Cortex of kidney (tissue), 1 donor: ENCODE measurements at places on chromosomes 5 and 9.

GRCh38 chr9:80892703-80893102 lies 796.6 kb downstream of the TLE1 start:
- no peak for DNase-seq

DNA sequence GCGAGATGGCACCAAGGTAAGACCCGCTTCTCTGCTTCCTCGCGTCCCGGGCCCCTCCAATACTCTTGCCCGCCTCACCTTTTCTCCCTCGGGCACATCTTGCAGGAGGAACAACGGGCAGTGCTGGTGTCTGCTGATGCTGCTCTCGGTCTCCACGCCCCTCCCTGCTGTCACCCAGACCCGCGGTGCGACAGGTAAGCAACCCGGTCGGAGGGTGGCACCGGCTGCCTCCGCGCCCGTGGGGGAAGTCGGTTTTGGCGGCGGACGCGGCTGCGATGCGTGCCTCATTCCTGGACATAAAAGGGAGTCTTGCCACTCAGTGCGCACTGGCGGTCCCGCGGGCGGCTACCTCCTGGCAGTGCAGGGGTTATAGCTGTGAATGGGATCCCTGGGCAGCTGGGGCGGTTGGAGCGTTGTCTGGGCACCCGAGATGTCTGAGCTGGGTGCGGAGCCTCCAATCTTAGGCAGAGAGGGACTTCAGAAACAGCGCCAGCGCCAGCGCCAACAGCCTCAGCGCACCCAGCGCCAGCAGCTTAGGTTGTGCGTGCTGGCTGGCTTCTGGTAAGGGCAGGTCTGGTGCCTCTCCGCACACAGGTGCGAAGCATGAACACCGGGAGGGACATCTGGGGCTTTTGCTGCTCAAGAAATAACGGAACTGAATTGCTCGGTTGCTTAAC lies 488 bp downstream of the COL15A1 start:
- DNase-seq, result no peak

DNA sequence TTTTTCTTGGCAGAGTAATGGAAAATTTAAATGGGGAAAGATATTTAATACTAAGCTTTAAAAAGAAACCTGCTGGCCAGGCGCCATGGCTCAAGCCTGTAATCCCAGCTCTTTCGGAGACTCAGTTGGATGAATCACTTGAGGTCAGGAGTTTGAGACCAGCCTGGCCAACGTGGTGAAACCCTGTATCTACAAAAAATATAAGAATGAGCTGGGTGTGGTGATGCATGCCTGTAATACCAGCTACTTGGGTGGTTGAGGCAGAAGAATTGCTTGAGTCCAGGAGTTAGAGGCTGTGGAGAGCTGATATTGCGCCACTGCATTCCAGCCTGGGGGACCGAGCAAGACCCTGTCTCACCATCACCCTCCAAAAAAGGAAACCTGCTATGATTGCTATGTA lies 32.8 kb downstream of the TUT7 start:
- DNase-seq, result no peak

GRCh38 chr5:175868996-175869638 lies 2.3 kb upstream of the CPLX2 start:
- no peak for DNase-seq

GRCh38 chr5:11574787-11575186 lies 329.5 kb downstream of the CTNND2 start:
- no peak for DNase-seq

GRCh38 chr9:120212153-120212852 lies 367.7 kb downstream of the CDK5RAP2 start:
- no peak for DNase-seq

DNA sequence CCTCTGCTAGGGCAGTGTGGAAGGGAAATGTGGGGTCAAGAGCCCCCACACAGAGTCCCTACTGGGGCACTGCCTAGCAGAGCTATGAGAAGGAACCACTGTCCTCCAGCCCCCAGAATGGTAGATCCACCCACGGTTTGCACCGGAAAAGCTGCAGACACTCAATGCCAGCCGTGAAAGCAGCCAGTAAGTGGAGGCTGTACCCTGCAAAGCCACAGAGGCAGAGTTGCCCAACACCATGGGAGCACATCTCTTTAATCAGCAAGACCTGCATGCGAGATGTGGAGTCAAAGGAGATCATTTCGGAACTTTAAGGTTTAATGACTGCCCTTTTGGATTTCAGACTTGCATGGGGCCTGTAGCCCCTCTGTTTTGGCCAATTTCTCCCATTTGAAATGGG lies 52.2 kb downstream of the GKAP1 start:
- no peak for DNase-seq

GRCh38 chr5:91865915-91866314 lies 482.8 kb upstream of the ARRDC3 start:
- no peak for DNase-seq

GRCh38 chr5:61595426-61595825 lies 263.4 kb downstream of the ZSWIM6 start:
- DNase-seq, result no peak

DNA sequence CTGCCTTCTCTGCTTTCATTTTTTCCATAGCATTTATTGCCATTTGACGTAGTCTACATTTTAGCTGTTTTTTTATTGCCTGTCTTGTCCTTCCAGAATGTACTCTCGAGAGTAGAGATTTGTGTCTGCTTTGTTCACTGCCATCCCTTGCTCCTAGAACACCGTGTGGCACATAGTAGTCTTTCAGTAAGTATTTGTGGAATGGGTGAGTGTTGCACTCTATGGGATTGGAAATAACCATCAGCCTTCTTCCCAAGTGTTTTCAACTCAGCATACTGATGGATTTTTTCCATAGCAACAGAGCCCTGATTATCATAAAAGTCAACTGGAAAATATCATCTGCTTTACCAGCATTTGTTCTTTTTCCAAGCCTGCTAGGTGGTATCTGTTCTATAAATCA lies 462.6 kb downstream of the ENC1 start:
- DNase-seq, result no peak

DNA sequence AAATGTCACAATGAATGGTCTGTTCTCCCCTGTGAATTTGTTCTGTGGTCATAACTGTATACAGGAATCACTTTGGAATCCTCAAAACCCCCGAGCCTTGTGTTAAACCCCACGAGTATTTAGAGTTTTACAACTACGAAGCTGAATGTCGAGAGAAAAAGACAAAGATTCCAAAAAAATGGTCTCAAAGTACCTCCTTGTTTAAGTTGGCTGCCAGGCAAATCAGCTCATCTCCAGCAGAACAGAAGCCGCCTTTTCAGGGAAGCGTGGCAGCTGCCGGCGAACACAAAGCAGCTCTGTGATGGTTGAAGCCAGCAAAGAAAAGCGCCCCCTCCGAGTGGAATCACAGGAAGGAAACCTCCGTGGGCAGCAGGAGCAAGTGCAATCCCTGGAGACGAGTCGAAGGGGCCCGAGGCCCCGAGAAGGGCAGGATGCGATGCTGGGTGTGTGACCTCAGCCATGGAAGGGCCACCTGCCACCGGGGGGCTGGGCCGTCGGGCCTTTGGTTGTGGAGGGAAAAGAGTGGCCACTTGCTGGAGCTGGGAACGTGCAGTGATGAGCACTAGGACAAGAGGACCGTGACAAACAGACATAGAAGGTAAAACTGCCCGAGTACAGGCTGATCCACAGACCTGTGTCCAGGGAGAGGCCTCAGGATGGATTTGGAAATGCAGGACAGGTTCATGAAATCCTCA lies 706.4 kb downstream of the SEMA5A start:
- no peak for DNase-seq

- no peak for DNase-seq
Observed at GRCh38 chr9:23777328-23777727, 48.7 kb downstream of the ELAVL2 start.

DNA sequence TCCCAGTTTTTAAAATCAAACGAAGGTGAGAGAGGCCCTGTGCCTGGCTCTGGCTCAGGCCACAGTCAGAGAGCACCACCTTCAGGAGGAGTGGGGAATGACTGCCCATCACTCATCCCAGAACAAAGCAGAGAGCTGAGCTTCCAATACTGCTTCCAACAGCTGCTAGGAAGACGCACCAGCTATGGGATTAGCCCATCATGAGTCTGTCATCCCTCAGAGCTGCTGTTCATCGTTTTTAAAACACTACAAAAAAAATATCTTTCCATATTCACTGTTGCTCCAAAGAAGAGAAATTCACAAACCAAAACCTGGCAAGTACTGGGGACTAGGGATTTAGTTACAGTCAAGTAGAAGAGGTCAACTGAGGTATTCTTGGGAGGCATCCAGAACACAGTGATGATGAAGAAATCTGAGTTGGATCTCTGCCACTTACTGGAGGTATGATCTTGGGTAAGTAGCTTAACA lies 102.4 kb downstream of the CDK5RAP2 start:
- DNase-seq, result no peak

DNA sequence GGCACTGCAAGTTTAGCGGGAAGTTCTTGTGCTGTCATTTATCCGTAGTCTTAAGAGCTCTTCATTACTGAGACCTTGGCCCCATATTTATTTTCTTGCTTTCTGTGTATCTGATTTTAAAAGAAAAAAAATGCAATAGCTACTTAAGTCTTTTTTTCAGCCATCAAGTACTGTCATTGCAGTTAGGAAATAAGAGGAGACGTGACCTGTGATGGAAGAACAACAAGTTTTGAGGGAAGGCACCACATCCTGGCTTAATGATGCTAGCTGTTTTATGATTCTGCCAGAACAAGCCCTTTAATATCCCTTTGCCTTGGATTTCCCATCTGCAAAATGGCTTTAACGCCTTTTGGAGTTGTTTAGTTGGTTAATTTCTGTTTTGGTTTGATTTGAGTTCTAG lies 3.8 kb downstream of the RGMB start:
- no peak for DNase-seq

GRCh38 chr5:159987031-159987674 lies 21.8 kb upstream of the TTC1 start:
- DNase-seq, result no peak

DNA sequence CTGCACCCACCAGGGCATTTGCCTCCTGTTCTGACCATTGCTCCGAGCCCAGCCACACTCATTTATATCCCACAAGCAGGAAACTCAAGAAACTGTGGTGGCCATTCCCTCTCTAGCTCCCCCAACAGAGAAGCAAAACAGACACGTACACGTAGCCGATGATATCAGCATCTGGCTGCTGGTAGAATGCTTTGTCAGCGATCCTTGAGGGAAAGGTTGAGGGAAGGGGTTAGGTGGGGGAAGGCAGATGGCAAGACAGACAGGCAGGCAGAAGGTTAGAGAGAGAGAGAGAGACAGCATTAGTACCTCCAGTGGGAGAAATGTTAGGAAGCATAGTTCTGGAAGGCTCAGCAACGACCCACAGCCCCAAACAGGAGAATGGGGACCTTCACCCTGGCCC lies 7.8 kb downstream of the HIGD2A start:
- DNase-seq, result no peak

DNA sequence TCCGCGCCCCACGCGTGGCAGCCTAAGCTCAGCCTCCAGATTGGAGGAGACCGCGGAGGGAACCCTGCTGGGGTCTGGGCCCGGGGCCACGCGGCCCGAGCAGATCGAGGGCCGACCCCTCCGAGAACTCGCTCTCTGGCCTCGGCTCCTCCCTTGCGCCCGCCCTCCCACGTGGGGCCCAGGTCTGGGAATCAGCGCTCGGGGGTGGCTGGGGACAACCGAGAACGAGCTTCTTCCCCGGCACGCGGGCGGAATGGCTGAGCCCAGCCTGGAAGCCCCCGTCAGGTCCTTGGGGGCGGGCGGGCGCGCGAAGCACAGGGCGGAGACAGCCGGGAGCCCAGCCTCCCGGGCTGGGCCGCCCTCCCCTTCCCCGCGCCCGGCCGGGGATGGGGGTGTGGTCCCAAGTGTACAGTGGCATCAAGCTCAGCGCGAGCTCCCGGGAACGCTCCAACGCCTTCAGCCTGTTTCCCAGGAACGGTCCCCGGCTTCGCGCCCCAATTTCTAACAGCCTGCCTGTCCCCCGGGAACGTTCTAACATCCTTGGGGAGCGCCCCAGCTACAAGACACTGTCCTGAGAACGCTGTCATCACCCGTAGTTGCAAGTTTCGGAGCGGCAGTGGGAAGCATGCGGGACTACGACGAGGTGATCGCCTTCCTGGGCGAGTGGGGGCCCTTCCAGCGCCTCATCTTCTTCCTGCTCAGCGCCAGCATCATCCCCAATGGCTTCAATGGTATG lies at the start of gene SLC22A4:
SLC22A4 (plus strand) TSS at position 403 of the 736 bp plus-strand sequence; CDS start at position 626, 223 bp downstream.
- DNase-seq, result peak; percentile 74

DNA sequence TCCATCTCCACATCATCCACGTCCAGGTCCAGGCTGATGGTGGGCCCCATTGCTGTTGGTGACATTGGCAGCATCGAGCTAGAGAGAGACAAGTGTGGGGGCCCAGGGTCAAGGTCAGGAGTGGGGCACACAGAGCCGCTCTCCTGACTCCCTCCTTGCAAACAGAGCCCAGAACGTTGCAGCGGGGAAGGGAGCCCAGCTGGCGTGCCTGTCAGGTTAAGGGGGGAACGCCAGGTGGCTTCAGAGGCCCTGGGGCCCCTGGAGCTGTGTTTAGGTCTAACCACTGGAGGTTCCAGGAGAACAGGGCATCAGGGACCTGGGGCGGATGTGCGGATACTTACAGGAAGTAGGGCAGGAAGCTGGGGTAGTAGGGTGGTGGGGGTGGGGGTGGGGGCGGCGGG lies 7.5 kb downstream of the RNF44 start:
- DNase-seq, result no peak

GRCh38 chr9:130741831-130742449 lies 48.4 kb downstream of the EXOSC2 start:
- DNase-seq, result no peak

GRCh38 chr9:38311382-38312270 lies 80.9 kb upstream of the ALDH1B1 start:
- no peak for DNase-seq

GRCh38 chr9:14198047-14198840 lies 115.7 kb downstream of the NFIB start:
- no peak for DNase-seq

DNA sequence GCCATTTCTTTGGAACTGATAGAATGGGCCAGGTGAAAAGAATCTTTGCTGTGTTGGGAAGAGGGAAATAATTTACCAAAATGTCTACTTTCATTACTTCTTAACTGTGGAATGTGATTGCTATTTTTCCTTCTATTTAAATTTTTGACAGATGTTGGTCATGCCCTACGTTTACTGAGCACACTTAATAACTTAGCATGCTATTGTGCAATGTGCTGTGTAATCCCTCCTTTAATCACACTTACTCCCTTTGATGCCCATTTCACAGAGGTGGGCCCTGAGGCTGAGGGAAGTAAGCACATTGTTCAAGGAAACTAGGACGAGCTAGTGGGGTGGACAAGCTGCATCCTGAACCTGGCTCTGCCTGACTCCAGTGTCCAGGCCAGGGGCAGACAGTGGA lies 47.8 kb upstream of the INSYN2B start:
- DNase-seq, result no peak

- DNase-seq, result no peak
Observed at GRCh38 chr9:98686961-98687855, 21.5 kb downstream of the GABBR2 start.

DNA sequence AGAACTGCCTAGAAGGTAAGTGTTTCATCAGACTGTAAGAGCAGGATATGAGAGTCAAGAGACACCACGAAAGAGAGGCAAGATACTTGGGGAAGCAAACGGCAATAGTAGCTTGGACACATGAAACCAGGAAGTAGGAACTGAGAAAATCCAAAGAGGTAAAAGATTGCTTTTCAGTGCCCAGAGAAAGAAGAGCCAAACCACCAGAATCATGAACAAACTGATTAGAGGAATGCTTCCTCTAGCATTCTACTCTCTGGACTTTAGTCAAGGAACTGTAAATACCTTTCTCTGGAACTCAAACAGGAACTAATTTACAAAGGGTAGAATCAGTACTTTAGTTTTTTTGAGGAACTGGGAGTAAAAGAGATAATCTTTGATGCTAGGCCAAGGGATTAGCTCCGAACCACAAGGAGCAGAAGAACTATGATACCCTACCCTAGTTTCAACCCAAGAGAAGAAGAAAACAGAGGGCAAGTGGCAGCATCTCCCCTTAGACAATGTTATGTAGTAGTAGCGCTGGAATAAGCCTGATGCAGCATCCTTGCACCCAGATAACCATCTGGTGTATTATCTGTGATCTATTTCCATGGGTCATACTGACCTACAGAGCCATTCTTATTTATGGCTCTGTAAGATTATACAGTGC lies 41.3 kb downstream of the EFCAB9 start:
- DNase-seq, result no peak
